Smooth muscle cell of trachea (primary cell): ENCODE measurements at places on chromosomes 3 and 15. TPM values are rescaled to one million over a fixed set of nuclear protein-coding genes. Genes with fewer than 3 reads are reported as not detected.

DPP8 gene
- total RNA-seq = 40.5 and 46.5 TPM in 2 replicates

GOLGA6D gene
- total RNA-seq = 0.17 TPM in 1 of 2 replicates, not detected in the other

PPP1R14D gene
- total RNA-seq = not detected in 2 replicates

RLBP1 gene
- not detected in 2 replicates for total RNA-seq

RPP25 gene
- 2.0 and 6.3 TPM in 2 replicates for total RNA-seq

CCR8 gene
- not detected in 2 replicates for total RNA-seq

NIT2 gene
- 14.1 and 20.9 TPM in 2 replicates for total RNA-seq

ADCY5 gene
- 0.44 and 0.66 TPM in 2 replicates for total RNA-seq

ABI3BP gene
- total RNA-seq = 12.9 and 21.2 TPM in 2 replicates

RASGRP1 gene
- under 0.01 TPM in 2 replicates for total RNA-seq

USP50 gene
- 0.29 TPM in 1 of 2 replicates, not detected in the other for total RNA-seq

SLC12A1 gene
- total RNA-seq = not detected in 2 replicates

CCRL2 gene
- total RNA-seq = 0.29 and 0.83 TPM in 2 replicates

CSPG5 gene
- under 0.01 and 0.44 TPM in 2 replicates for total RNA-seq

ZNF774 gene
- 1.5 and 1.9 TPM in 2 replicates for total RNA-seq

MST1R gene
- total RNA-seq = 1.7 and 1.9 TPM in 2 replicates

NLGN1 gene
- total RNA-seq = 1.0 and 3.3 TPM in 2 replicates

NANOGP8 gene
- total RNA-seq = 0.15 and 0.33 TPM in 2 replicates

FAIM gene
- 6.3 and 11.3 TPM in 2 replicates for total RNA-seq

IGSF11 gene
- total RNA-seq = 0.44 TPM in 1 of 2 replicates, not detected in the other

FANCD2OS gene
- not detected in 2 replicates for total RNA-seq

A4GNT gene
- not detected in 2 replicates for total RNA-seq

SYNPR gene
- not detected in 2 replicates for total RNA-seq

CHST13 gene
- total RNA-seq = 0.15 and 0.17 TPM in 2 replicates

CIP2A gene
- 5.8 and 27.3 TPM in 2 replicates for total RNA-seq

ADAMTSL3 gene
- 0.17 and 1.2 TPM in 2 replicates for total RNA-seq

TAGLN3 gene
- total RNA-seq = 0.87 and 0.99 TPM in 2 replicates

SI gene
- not detected in 2 replicates for total RNA-seq

TMCO5A gene
- not detected in 2 replicates for total RNA-seq

YEATS2 gene
- total RNA-seq = 24.7 and 44.2 TPM in 2 replicates

KLHL40 gene
- total RNA-seq = not detected in 2 replicates

MYZAP gene
- under 0.01 TPM in 1 of 2 replicates, not detected in the other for total RNA-seq

RETNLB gene
- total RNA-seq = not detected in 2 replicates

VWA5B2 gene
- not detected in 2 replicates for total RNA-seq

MNS1 gene
- total RNA-seq = 1.2 and 3.9 TPM in 2 replicates

GPR149 gene
- not detected in 2 replicates for total RNA-seq

AADACL2 gene
- total RNA-seq = not detected in 2 replicates
